ENCODE measurements at places on chromosomes 12 and 14.

DNA sequence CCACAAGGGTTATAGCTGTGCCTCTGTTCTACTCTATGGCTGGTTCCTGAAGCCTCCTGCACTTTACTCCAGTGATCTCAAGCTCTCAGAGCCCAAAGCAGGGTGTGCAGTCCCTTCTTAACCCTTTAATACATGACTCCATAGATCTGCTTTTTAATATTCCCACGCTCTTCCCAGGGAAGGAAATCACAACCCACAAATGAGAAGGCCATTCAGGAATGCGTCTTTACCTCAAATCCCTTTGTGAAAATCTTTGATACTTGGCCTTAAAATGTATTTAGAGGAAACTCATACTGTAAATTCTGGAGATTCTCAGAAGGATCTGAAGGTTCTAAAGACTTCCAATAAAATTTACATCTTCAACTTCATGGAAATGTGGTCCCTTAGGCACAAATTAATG lies 17.0 kb downstream of the NID2 start:
- DNase-seq = no peak

DNA sequence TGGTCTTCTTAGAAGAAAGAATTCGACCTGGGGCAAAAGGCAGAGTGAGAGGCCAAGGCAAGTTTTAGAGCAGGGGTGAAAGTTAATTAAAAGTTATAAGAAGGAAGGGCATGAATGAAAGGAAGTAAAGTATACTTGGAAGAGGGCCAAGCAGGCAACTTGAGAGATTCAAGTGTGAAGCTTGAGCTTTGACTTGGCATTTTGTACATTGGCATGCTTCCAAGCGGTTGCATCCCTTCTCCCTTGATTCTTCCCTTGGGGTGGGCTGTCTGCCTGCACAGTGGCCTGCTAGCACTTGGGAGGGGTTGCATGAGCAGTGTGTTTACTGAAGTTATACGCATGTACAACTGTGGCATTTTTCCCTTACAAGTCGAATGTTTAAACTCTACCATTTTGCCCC lies 74.8 kb upstream of the MGAT4C start:
- no peak for DNase-seq

- no peak for DNase-seq
These were observed 115.4 kb upstream of the PRICKLE1 start for GRCh38 chr12:42704810-42705401.

DNA sequence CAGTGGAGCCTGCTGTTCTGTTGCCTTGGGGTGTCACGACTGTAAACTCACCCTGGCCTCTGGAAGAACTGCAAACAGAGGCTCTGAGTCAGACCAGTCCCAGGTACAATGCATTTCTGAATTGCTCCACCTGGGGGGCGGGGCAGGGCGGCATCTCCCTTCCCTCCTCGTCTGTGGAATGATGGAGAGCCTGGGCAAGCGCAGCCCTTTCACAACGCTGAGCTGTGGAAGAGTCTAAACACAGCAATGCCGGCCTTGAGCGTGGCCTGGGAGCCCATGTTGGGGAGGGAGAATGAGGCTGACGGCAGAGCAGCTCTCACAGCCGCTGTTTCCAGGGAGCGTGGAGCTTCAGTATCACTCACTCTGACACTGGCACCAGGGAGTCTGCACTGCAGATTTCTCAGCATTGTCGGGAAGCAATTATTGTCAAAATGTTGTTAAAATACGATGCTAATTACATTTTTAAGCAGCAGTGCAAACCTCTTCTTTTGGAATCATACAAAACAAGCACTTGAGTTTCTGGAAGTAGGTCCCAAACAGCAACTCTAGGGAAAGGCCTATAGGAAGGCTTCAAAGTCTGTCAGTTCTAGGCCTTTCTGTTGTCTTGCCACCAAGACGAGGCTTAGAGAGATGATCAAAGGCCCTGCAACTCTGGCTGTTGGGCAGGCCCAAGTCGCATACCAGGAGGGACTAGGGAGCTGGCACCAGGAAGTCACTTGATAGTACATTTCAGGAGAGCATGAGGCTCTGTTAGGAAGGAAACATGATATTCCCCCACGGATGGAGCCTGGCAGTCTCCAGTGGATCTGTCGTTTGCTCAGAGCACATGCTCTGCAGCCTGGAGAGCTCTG lies 244.0 kb upstream of the FKBP4 start:
- DNase-seq = no peak

GRCh38 chr14:24251880-24252288 lies 9.5 kb upstream of the TINF2 start:
- no peak for DNase-seq

DNA sequence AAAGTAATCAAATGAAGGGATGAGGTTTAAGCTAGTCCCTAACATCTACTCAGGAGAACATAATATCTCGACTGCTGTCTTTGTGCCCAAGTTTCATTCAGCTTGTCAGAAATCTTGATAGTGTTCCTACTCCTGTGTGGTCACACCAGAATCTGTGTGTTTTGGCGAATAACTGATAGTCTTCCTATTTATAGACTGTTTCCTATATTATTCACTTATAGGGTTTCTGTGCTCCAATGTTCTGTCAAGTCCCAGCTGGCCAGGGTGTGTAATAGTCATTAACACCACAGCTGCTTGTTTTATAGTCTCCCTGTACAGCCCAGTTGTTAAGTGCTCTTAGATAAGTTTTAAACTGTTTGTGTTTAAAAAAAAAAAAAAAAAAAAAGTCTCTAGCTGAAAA lies 45.9 kb downstream of the GPR135 start:
- DNase-seq = no peak

DNA sequence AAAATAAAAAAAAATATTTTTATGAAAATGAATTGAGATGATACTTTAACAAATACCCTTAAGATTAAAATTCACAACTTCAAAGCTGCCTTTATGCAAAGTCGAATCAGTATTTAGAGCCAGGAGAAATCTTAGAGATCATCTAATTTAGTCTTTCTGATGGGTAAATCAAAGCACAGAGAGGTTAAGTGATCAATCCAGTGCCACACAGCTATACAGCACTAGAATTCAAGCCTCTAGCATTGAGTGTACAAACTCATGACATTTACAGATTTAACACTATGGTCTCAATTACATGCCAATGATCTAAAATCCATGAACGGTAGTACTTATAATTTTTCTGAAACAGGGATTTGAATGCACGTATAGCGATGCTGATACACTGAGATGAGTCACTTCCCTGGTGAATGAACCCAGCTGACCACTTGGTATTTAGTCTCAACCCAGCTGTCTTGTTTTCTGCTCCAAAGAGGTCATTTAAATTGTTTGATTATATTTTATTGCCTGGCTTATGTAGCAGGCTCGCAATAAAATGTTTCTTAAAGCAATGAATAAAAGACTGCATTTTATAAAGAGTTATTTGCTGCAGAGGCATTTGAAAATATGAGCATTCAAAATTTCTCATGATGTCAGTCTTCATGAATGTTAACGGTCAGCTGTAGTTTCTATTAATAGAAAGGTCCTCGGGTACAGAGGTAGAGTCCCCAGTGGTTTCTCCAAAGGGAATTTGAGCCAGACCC lies 152.4 kb upstream of the PRICKLE1 start:
- DNase-seq = no peak

DNA sequence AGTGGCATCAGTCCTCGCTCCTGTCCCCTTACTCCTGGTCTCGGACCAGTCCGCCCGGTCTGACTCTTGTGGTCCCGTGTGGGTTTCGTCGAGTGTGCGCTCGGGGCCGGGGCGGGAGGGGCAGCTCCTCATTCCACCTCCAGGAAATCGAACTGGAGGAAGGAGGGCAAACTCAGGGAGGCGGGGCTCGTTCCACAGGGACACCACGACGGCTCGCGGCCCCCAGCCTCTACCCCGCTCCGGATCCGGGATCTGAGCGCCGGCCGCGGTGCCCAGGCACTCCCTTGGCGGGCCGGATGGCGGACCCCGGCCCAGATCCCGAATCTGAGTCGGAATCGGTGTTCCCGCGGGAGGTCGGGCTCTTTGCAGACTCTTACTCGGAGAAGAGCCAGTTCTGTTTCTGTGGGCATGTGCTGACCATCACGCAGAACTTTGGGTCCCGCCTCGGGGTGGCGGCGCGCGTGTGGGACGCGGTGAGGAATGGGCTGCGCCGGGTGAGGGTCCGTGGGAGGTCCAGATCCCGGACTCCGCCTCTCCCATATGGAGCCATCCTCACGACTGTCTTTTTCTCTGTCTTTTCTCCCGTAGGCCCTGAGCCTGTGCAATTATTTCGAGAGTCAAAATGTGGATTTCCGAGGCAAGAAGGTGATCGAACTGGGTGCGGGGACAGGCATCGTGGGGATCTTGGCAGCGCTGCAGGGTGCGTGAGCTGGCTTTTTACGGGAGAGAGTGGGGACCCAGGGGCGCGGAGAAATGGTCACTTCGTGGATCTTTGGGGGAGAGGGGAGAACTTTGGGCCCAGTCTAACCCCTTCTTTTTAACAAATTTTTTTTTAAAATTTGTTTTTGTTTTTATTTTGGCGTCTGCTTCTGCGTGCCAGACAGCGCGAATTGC lies at the start of gene EEF1AKMT3:
Gene EEF1AKMT3 (plus strand): TSS at position 186 of the 894 bp plus-strand sequence. CDS start 111 bp downstream, at position 297.
- DNase-seq = peak; percentile 71

- DNase-seq = no peak
These were observed 13.7 kb downstream of the RNF41 start for GRCh38 chr12:56208006-56208405.

DNA sequence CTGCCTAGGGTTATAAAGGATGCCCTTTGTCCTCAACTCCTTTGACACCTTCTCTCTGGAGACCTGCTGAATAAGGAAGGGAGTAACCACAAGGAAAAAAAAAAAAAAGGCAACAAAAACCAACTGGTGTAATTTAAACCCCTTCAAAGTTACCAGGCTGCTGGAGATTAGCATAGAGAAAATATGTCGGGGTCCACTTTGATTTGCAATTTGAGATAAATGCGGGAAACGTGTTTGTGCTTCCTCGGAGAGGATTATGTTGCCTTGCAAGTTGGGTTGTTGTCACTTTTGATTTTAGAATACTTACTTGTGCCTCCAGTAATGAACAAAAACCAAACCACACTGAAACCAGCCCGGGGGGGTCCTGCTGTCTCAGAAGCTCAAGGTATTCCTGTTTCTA lies 200.2 kb upstream of the MYL2 start:
- DNase-seq = no peak

- no peak for DNase-seq
These were observed 42.5 kb upstream of the STRAP start for GRCh38 chr12:15839682-15840081.

DNA sequence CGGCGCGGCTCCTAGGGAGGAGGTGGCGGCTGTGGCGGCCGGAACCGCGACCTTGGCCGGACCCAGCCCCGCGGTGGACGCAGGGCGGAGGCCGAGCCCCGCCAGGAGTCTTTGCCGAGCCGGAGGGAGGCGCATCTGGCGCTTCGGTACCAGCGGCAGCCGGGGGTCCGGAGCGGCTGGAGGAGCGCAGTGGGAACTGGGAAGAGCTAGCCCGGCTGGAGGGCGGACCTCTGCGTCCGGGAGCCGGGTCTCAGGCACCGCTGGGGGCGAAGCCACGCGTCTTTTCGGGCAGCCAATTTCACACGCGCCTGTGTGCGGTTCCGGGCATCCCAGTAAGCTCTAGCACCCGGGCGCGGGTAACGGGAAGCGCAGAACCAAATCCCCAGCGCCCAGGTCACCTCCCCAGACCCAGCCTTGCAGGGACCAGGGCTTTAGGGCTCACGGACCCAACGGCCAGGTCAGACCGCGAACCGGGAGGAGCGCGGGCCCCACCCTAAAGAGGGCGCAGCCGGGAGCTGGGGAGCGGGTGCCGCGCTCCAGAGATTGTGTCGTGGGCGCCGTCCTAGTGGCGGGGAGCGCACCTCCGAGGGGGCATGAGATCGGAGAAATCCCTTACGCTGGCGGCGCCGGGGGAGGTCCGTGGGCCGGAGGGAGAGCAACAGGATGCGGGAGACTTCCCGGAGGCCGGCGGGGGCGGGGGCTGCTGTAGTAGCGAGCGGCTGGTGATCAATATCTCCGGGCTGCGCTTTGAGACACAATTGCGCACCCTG lies 89.4 kb downstream of the GALNT8 start:
- DNase-seq = no peak

GRCh38 chr14:103630364-103631108 lies 1.5 kb downstream of the KLC1 start:
- no peak for DNase-seq

DNA sequence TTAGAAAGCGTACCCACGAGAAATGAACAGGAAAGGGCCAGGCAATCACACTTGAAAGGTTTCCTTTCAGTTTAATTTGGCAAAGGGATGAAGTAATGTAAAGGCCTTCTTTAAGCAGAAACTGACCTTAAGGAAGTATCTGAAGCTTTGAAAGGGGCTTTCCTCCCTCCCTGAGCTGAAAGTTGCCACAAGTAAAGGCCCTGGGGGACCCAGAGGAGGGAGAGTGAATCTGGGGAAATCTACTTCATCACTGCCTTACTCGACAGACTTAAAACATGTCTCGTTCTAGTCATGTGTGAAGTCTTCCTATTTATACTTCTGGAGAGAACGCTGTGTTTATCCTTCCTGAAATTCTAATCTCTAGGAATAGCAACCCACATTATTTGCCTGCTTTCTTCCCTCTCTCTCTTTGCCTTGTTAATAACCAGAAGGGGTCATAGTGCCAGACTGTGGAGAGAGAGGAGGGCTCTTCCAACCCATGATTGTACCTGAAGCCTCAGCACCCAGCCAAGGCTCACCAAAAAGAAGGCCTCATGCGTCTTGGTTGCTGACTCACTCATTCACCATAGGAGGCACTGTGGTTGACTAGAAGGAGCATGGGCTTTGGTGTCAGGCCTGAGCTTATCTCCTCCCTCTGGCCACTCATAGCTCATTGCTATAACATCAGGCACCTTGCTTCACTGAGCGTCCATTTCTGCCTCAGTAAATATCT lies 10.2 kb upstream of the GPX2 start:
- no peak for DNase-seq

GRCh38 chr14:104161602-104162367 lies 23.4 kb downstream of the KIF26A start:
- DNase-seq = no peak

- no peak for DNase-seq
These were observed 1.5 kb downstream of the KRT73 start for GRCh38 chr12:52616680-52617402.

DNA sequence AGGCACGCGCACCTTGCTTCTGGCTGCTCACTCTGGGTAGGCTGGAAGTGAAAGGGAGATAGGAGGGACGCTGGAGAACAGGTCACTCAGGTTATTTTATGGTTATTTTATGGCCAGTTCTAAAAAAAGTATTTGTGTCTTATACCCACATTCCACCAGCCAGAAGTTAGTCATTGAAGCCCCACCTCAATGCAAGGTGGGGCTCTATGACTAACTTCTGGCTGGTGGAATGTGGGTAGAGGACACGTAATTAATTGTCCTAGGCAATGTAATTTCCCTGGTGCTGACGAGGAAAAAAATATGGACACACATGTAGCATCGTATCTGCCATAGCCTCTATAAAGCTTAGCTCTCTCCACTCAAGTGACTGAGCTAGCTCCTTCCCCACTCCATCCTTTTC lies 104.9 kb downstream of the PDZRN4 start:
- DNase-seq = no peak

GRCh38 chr12:79547044-79547734 lies 143.6 kb downstream of the PAWR start:
- DNase-seq = no peak

- DNase-seq = no peak
These were observed 16.1 kb downstream of the HCAR2 start for GRCh38 chr12:122687086-122687485.

DNA sequence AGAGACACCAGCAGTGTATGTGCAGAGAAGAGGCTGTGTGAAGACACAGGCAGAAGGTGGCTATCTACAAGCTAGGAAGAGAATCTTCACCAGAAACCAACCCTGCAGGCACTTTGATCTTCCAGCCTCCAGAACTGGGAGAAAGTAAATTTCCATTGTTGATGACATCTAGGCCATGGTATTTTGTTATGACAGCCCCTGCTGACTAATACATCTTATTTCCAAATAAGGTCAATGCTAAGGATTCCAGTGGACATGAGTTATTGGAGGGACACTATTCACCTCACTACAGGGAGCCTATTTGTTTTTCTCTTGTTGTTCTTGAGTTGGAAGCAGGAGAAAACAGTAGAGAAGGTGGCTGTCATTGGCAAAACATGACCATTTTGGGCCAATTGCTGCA lies 88.5 kb upstream of the RIN3 start:
- DNase-seq = no peak
